Pulmonary artery endothelial cell (primary cell): ENCODE measurements at places on chromosomes 3 and 15. TPM values are rescaled to one million over a fixed set of nuclear protein-coding genes. Genes with fewer than 3 reads are reported as not detected.

Gene ITIH3
- total RNA-seq = not detected in 2 replicates

Gene LPP
- total RNA-seq = 31.5 and 39.3 TPM in 2 replicates

Gene APBA2
- total RNA-seq = 42.1 and 44.5 TPM in 2 replicates

Gene C2CD4A
- 0.74 and 3.2 TPM in 2 replicates for total RNA-seq

Gene CSPG4
- under 0.01 and 0.04 TPM in 2 replicates for total RNA-seq

Gene ATP13A4
- 0.07 TPM in 2 replicates for total RNA-seq

Gene DPPA2
- not detected in 2 replicates for total RNA-seq

Gene GOLGA6L10
- total RNA-seq = 0.20 and 0.92 TPM in 2 replicates

Gene DTX3L
- total RNA-seq = 13.1 and 21.5 TPM in 2 replicates

Gene PRTG
- 0.92 and 1.3 TPM in 2 replicates for total RNA-seq

Gene ADAMTS7
- total RNA-seq = 6.6 and 11.5 TPM in 2 replicates

Gene GOLIM4
- 58.0 and 58.9 TPM in 2 replicates for total RNA-seq

Gene PLSCR2
- total RNA-seq = not detected in 2 replicates

Gene ANKRD34C
- total RNA-seq = not detected in 2 replicates

Gene ALDH1A3
- 26.7 and 52.1 TPM in 2 replicates for total RNA-seq

Gene CHRM5
- total RNA-seq = not detected in 2 replicates

Gene ADGRG7
- not detected in 2 replicates for total RNA-seq

Gene GOLGA6A
- total RNA-seq = not detected in 2 replicates

Gene IL20RB
- total RNA-seq = 0.42 and 0.53 TPM in 2 replicates

Gene INSYN1
- total RNA-seq = 0.11 and 0.26 TPM in 2 replicates

Gene ZNF639
- 47.3 and 50.6 TPM in 2 replicates for total RNA-seq

Gene PLAAT1
- 0.14 and 0.26 TPM in 2 replicates for total RNA-seq

Gene LRIG1
- total RNA-seq = 111 and 126 TPM in 2 replicates

Gene GUCA1C
- not detected in 2 replicates for total RNA-seq

Gene LYZL4
- not detected in 2 replicates for total RNA-seq

Gene PSMD2
- total RNA-seq = 780 and 805 TPM in 2 replicates

Gene CAPN7
- total RNA-seq = 21.2 and 30.2 TPM in 2 replicates

Gene TM6SF1
- total RNA-seq = 35.1 and 46.6 TPM in 2 replicates

Gene TAGLN3
- total RNA-seq = 0.07 TPM in 1 of 2 replicates, not detected in the other

Gene GP5
- 0.07 TPM in 2 replicates for total RNA-seq

Gene GDPGP1
- 7.3 and 10.2 TPM in 2 replicates for total RNA-seq

Gene CCDC9B
- total RNA-seq = 17.0 and 25.1 TPM in 2 replicates

Gene CYP1A2
- total RNA-seq = not detected in 2 replicates

Gene LRTM1
- not detected in 2 replicates for total RNA-seq

Gene TMEM40
- total RNA-seq = not detected in 2 replicates

Gene KLHL6
- total RNA-seq = 5.7 and 7.7 TPM in 2 replicates

Gene TNIK
- total RNA-seq = 36.0 and 37.2 TPM in 2 replicates

Gene IGSF10
- not detected in 2 replicates for total RNA-seq

Gene RUVBL1
- 92.8 and 110 TPM in 2 replicates for total RNA-seq

Gene ROBO2
- total RNA-seq = 0.42 and 2.9 TPM in 2 replicates

Gene CTXN2
- under 0.01 TPM in 1 of 2 replicates, not detected in the other for total RNA-seq

Gene MUSTN1
- not detected in 2 replicates for total RNA-seq

Gene HTR3D
- total RNA-seq = not detected in 2 replicates

Gene FAM162A
- 15.1 and 23.6 TPM in 2 replicates for total RNA-seq

Gene CLSTN2
- under 0.01 and 0.07 TPM in 2 replicates for total RNA-seq

Gene COLQ
- 0.07 and 0.25 TPM in 2 replicates for total RNA-seq

Gene SLC2A2
- total RNA-seq = not detected in 2 replicates

Gene KY
- not detected in 2 replicates for total RNA-seq

Gene TM4SF4
- not detected in 2 replicates for total RNA-seq
